Stimulated activated CD4-positive, alpha-beta T cell treated with anti-CD3 and anti-CD28 coated beads, Interleukin-2, amount 100 ng/mL, for 4 hours (primary cell): ENCODE measurements at places on chromosomes 11 and 22.

DNA sequence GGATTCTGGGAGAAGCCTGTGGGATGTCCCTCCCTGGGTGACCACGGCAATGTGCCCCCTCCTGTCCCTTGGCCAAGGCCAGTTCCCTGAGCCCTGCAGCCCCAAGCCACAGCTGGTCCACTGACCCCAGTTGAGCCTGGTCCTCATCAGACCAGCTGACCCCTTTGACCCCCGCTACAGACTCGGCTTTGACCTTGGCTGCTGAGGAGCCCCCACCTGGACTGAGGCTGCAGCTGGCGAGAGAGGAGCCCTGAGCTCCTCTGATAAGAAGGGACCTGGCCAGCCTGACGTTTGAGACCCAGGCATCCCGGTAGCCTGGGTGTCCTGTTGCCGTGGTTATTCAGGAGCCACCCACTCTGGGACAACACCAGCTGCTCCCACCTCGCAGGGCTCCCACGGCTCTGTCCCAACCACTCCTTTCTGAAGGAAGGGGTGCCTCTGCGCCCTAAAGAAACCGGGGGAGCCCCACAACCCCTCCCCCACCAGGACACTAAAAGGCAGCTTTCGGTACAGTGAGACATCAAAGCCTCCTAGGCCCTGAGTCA lies 3.0 kb downstream of the ASCL2 start:
- DNase-seq, result no peak

DNA sequence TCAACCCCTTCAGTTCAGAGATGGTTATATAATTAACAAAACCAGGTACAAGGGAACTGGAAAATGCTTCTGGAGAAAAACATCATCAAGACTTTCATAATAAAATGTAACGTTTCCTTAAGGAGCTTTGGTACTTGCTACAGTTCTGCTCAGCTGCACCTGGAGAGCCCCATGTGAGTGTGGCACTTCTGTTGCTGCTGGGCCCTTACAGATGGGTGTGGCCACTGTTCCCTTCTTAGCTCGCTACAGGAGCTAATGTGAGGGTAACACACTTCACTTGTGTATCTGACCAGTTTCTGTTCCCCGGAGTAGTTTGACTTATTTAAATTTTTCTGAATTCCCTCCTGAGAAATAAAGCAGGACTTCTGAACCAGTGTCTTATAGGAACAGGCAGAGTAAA lies 4.0 kb downstream of the POU2AF3 start:
- no peak for DNase-seq

GRCh38 chr22:41106122-41106968 lies 14.0 kb downstream of the EP300 start:
- no peak for DNase-seq

- no peak for DNase-seq
Observed at GRCh38 chr11:134505125-134505524, 93.1 kb upstream of the B3GAT1 start.

DNA sequence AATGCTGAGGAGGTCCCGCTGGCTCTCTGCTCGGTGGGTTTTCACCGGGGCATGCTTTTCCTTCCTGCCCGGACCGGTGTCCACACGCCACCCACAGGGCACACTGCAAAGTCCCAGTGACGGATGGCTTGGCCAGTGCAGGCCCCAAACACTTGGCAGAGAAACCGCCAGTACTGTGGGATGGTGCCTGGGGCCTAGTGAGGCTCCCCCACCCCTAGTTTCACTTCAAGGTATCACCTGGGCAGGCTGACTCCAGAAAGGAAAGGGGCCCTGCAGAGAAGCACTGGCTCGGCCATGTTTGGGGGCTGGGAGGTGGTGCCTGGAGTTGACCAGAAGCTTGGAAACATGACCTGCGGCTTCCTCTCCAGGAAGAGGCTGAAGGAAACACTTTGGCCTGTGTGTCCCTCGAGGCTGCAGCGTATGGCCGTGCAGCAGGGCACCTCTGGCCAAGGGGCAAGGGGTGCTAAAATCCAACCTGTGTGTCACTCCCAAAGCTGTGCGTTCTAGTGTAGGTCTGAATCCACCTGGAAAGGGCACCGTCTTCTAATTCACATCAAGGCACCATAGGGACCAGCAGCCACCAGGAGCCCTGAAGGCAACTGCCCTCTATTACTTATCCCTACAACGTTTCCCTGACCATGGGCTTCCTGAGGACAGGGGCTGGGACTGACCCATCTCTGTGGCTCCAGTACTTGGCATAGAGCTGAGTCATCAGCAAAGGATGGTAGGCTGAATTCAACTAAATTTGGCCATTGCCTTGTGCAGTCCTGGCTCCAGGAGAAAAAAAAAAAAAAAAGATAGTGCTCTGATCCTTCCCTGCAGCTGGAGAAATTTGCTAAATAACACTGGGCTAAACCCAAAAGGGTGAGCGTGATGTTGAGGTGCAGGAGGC lies 22.6 kb downstream of the TPBGL start:
- no peak for DNase-seq

DNA sequence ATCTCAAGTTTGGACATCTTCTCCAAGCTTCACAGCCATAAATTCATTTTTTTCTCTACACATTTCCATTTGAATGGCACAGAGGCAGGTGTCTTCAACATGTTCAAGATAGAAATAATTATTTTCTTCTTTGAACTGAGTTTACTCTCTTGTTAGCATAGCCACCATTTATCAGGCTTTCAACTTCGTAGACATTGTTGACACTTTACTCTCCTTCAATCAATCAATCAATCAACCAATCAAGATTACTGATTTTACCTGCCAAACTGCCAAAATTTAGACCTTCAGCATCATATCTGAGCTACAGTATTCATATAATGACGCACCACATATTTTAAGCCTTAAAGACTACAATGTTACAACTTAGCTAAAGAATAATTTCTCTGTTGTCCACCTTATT lies 300.1 kb upstream of the LUZP2 start:
- DNase-seq, result no peak

- DNase-seq, result no peak
Observed at GRCh38 chr22:24137595-24137994, 43.7 kb upstream of the SUSD2 start.

DNA sequence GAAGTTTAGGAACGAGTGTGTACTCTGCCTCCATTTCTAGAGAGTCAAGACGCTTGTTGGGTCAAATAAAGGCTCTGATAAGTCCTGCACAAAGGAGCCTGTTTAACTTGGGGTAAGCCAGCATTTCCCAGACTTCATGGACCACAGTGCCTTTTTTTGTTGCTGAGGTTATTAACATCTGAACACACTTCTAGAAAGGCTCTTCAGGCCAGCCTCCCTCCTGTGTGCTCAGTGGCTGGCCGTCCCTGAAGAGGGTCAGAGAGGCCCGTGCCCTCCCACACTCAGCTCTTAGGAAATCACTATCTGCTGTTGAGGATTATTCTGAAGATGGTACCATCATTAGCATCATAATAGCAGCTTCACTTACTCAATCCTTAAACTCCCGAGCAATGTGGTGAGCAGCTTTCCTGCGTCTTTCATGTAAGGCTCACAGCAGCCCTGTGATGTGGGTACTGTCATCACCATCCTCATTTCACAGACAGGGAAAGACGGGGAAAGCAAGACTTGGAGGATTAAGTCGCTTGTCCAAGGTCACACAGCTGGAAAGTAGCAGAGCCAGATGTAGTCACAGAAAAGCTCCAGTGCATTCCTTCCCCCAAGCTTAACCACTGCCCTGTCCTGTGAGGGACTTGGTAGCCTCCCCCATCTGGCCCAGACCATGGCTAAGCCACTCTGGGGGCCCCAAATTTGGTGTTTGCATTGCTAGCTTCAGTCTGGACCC lies 71.3 kb downstream of the TSPAN18 start:
- no peak for DNase-seq

GRCh38 chr11:36744375-36745168 lies 146.5 kb upstream of the RAG2 start:
- DNase-seq, result peak; percentile 8

- DNase-seq, result peak; percentile 35
Observed at GRCh38 chr11:73376803-73377629, 817 bp downstream of the RELT start.

DNA sequence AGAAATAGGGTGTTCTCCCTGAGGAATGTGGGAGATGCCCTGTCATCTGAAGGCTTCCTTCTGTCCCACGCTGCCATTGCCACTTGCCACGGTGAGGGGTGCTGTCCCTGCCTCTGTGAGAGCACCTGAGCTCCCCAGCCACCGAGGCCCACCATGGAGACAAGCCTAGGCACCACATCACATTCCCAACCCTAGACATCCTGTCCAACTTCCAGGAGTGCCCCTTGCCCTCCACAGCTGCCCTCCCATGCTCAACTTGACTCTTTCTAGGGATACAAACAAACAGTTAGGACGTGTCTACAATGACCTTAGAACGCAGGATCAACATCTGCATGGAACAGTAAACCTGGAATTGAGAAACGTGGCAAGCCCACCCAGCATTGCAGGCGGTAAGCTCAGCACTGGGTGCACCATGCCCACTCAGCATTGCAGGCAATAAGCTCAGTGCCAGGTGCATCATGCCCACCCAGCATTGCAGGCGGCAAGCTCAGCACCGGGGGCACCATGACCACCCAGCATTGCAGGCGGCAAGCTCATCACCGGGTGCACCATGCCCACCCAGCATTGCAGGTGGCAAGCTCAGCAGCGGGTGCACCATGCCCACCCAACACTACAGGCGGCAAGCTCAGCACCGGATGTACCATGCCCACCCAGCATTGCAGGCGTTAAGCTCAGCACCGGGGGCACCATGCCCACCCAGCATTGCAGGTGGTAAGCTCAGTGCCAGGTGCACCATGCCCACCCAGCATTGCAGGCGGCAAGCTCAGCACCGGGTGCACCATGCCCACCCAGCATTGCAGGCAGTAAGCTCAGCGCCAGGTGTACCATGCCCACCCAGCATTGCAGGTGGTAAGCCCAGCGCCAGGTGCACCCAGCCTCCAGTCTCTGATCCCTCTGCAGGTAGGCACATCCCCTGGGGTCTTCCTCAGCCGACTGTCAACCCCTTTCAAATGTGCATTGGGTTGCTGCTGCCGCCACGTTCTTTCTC lies 1463.9 kb downstream of the TBC1D22A start:
- no peak for DNase-seq

DNA sequence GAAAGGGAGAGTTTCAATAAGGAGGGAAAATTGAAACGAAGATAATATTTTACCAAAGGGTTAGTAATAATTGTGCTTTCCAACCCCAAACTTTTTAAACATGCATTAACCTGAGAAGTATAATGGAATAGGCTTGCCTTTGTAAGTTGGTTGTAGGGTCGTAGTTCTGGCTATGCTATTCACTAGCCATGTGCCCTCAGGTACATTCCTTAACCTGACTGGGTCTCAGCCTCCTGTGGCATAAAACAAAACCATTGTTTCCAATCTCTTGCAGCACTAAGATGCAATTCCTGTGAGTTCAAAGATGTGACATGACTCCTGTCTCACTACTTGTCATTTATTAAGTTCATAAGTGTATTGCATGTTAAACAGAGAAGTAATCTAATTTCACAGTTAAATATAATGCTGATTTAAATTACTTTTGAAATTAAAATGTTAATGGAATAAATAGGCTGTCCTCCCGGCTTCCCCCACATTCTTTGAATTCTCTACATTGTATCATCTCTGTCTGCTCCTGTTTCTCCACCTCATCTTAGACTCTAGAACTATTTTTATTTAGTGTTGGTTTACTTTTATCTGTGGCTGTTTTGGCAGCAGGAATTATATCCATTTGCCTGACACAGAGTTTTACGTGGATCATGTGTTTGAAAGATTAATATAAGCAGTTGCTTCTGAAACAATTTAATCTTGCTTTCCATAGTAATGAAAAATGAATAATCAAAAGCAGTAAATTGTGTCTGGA lies 216.3 kb downstream of the FAT3 start:
- DNase-seq, result no peak

DNA sequence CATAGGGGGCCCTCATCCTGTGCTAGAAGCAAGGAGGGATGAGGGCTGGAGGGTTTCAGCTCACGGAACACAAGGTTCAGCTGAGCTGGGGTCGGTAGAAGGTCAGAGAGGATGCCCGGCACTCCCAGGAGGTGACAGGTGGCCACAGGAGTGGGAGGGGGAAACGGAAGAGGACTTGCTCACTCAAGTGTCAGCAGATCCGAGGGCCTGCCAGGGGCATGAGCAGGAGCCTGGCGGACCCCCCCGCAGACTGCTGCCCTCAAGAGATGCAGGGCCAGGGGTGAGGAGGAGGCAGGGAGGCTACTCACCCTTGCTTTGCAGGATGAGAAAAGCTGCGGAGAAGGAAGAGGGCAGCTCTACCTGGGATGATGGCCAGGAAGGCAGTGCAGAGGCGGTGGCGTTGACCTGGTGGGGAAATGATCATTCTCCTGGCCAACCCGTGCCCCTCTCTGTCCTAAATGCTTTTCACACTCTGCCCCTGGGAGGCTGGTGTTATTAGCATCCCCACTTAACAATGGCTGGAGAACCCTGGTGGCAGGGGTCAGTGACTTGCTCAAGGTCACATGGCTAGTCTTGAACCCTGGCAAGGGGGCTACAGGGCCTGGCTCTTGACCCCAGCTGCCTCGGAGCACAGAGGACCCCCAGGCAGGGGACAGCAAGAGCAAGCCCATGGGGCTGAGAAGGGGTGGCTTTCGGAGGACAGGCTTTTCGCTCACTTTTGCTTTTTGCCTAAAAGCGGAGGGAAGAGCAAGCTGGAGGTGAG lies 30.1 kb upstream of the CSNK1E start:
- DNase-seq, result no peak

GRCh38 chr22:37043828-37044538 lies 7.6 kb upstream of the KCTD17 start:
- no peak for DNase-seq

GRCh38 chr22:45934659-45935341 lies 42.2 kb downstream of the WNT7B start:
- no peak for DNase-seq

GRCh38 chr22:48940266-48941032 lies 887.2 kb downstream of the BRD1 start:
- no peak for DNase-seq

DNA sequence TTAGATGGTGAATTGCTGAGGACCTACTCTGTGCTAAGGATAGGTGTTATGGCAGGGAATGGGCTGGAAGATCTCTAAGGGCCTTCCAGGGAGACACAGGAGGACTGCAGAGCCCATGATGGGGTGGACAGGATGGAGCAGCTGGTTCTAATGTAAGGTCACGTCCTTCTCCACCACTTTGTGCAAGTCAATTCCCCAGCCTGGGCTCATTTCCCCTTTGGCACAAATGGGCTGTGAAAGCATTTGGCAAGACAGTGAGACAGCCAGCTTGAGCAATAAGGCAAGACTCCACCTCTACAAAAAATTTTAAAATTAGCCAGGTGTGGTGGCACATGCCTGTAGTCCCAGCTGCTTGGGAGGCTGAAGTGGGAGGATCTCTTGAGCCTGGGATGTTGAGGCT lies 81.4 kb upstream of the THY1 start:
- no peak for DNase-seq

GRCh38 chr11:35106595-35106994 lies 32.4 kb upstream of the CD44 start:
- no peak for DNase-seq
